Right cardiac atrium (tissue), 5 donors: ENCODE measurements at places on chromosomes 12 and 14. TPM values are rescaled to one million over a fixed set of nuclear protein-coding genes. Genes with fewer than 3 reads are reported as not detected.

The KRT4 gene
- total RNA-seq = not detected

The SOS2 gene
- 28.4 TPM for total RNA-seq

The DPY19L2 gene
- 40.0 TPM for total RNA-seq

The SLC10A1 gene
- not detected for total RNA-seq

The FAIM2 gene
- 31.1 TPM for total RNA-seq

The PRKCH gene
- total RNA-seq = 29.9 TPM

The ARHGEF25 gene
- 14.0 TPM for total RNA-seq

The LRP1-AS gene
- not detected for total RNA-seq
